ENCODE measurements at places on chromosomes 2 and 18.
A peak's percentile ranks its signal among the peaks of the same experiment; 100 is the strongest.

DNA sequence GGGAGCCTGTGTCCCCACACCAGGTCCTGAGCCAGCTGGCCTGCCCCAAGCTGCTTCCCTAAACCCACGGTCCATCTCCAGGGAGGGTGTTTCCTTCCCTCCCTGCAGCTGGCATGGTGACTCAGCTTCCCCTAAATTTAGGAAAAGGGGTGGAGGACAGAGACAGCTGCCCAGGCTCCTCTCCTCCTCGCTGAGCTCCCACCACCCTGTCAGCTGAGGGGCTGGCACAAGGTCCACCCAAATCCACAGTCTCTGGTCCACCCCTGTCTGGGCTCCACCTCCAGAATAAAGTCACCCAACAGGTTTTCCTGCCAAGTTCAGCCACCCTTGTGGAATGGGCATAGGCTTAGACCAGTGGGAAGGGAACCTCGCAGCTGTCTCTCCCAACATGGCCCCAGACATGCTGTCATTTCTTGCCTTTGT, 156.5 kb downstream of the TNS1 start:
- H3K36me3 ChIP-seq, result peaks cover 4% of the 10 kb centered on the region
- H3K4me1 ChIP-seq, result peaks cover 25% of the 10 kb centered on the region
- no peak overlapping the region for H3K4me3 ChIP-seq
- DNase-seq, result no peak
- no peaks in the 10 kb centered on the region for H3K27me3 ChIP-seq

- no peak overlapping the region for H3K4me3 ChIP-seq
- no peaks in the 10 kb centered on the region for H3K4me1 ChIP-seq
- no peaks in the 10 kb centered on the region for H3K27me3 ChIP-seq
- no peak overlapping the region for H3K27ac ChIP-seq
Measured at GRCh38 chr2:15946983-15947382, 6.6 kb downstream of the MYCN start.

DNA sequence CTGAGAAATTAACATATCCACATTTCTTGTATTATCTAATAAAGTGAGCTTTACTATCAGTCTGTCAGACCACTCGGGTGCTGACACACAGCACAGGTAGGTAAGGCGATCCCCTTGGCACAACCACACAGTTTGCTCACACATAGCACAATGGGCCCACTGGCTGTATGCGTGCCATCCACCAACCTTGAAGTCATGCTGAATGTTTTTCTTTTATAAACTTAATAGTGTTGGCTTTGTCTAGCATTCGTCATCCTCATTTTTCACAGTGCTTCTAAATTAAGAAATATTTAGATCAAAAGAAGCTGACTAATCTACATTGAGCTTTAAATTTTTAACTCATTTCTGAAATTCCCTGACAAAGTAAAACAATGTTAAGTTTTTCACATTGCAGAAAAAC, 50.0 kb upstream of the PAPOLG start:
- no peaks in the 10 kb centered on the region for H3K27me3 ChIP-seq
- H3K4me3 ChIP-seq, result no peak overlapping the region
- no peak overlapping the region for H3K27ac ChIP-seq
- H3K4me1 ChIP-seq, result no peaks in the 10 kb centered on the region
- DNase-seq, result no peak

- no peaks in the 10 kb centered on the region for H3K36me3 ChIP-seq
- H3K27ac ChIP-seq, result no peak overlapping the region
- H3K4me1 ChIP-seq, result no peaks in the 10 kb centered on the region
- no peak overlapping the region for H3K4me3 ChIP-seq
Measured at GRCh38 chr18:56445422-56445821, 193.0 kb downstream of the TXNL1 start.

DNA sequence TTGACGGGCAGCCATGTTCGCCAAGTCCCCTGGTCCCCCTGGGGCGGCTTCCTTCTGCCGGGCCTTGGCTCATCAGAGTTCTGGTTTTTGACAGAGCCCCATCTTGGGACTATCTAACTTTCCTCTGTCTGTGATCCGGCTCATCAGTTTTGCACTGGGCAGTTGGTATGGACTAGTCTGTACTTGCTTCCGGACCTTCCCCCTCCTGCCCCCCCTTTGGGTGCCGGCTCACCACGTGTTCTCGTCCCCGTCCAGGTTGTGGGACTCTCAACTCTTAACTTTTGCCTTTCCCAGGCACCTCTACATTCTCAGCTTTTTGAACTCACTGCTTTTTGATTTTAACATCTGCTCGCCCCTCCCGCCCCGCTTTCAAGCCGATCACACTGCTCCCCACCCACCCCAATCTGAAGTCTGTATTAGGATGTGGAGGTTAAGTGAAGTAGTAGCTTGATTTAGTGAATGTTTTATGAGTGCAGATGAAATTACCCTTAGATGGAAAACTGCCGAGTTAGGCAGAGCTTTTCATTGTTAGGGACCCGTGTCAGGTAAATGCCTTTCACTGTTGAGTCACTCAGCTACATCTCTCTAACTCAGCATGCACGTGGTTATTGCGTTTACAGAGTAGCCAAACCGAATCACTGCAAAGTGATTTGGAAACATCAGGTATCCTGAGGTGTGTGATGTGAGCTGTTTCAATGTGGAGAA, 874 bp downstream of the WDR43 start:
- H3K4me3 ChIP-seq, result peak overlapping the region; percentile 98
- H3K36me3 ChIP-seq, result no peaks in the 10 kb centered on the region
- peak overlapping the region; percentile 62 for H3K27ac ChIP-seq
- H3K4me1 ChIP-seq, result peaks cover 4% of the 10 kb centered on the region
- no peaks in the 10 kb centered on the region for H3K27me3 ChIP-seq

DNA sequence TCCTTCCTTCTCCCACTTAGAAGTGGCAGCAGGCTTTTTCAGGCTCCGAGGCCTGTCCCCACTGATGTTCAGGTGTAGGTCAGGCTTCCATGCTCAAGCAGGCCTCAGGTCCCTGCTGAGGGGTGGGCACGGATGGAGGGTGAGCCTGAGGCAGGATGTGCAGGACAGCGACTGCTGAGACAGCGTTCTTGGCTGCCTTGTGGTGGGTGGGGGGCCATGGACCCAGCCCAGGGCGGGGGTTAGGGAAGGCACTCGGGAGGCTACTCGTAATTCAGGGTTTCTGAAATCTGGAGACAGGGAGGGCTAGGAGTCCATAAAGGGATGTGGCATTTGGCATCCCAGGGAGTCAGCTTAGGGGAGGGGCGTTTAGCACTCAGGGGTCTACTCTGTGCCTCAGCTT, 30.3 kb downstream of the COLEC11 start:
- H3K36me3 ChIP-seq, result no peaks in the 10 kb centered on the region
- peak; percentile 16 for DNase-seq
- H3K27ac ChIP-seq, result no peak overlapping the region
- no peaks in the 10 kb centered on the region for H3K27me3 ChIP-seq
- no peak overlapping the region for H3K4me3 ChIP-seq

All from ovary (tissue), 10 donors.